Right forelimb (tissue), 1 donor: ENCODE measurements at places on chromosomes 7 and 10.

DNA sequence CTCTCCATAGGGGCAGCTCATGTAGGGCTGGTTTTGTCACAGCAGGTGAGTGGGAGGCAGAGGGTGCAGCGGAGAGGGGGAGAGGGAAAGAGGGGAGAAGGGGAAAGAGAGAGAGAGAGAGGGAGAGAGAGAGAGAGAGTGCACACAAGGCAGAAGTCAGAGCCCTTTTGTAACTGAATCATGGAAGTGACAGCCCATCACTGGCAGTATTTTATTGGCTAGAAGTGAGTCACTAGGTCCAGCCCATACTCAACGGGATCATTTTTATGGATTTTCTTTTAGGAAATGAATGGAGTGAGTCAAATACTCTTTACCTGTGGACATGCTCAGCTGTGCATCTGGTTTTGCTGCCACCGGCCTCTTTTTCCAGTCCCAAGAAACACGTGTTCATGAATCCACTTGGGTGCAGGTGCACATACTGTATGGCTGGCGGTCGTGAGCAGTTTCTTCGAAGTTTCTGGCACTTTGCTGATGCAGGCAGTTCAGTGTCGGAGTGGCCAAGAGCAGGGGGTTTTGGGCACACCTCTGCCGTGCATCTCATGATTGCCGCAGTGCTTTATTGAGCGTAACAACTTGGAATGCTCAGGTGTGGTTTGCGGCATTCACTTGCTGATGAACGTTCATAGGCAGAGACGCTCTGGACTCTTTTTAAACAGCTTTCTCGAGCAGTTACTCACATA, 40.3 kb downstream of the DOCK1 start:
- DNase-seq = no peak

- DNase-seq = no peak
Observed at GRCh38 chr7:98630149-98630548, 13.1 kb downstream of the NPTX2 start.

DNA sequence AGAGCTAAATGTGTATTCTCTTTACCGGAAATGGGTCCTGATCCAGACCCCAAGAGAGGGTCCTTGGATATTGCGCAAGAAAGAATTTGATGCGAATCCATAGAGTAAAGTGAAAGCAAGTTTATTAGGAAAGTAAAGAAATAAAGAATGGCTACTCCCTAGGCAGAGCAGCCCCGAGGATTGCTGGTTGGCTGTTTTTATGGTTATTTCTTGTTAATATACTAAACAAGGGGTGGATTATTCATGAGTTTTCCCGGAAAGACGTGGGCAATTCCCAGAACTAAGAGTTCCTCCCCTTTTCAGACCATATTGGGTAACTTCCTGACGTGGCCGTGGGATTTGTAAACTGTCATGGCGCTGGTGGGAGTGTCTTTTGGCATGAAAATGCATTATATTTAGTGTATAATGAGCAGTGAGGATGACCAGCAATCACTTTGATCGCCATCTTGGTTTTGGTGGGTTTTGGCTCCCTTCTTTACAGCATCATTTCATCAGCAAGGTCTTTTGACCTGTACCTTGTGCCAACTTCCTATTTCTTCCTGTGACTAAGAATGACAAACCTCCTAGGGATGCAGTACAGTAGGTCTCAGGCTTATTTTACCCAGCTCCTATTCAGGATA, 60.4 kb downstream of the ARL4A start:
- no peak for DNase-seq

- DNase-seq = no peak
Observed at GRCh38 chr10:28967031-28967430, 289.7 kb downstream of the BAMBI start.

DNA sequence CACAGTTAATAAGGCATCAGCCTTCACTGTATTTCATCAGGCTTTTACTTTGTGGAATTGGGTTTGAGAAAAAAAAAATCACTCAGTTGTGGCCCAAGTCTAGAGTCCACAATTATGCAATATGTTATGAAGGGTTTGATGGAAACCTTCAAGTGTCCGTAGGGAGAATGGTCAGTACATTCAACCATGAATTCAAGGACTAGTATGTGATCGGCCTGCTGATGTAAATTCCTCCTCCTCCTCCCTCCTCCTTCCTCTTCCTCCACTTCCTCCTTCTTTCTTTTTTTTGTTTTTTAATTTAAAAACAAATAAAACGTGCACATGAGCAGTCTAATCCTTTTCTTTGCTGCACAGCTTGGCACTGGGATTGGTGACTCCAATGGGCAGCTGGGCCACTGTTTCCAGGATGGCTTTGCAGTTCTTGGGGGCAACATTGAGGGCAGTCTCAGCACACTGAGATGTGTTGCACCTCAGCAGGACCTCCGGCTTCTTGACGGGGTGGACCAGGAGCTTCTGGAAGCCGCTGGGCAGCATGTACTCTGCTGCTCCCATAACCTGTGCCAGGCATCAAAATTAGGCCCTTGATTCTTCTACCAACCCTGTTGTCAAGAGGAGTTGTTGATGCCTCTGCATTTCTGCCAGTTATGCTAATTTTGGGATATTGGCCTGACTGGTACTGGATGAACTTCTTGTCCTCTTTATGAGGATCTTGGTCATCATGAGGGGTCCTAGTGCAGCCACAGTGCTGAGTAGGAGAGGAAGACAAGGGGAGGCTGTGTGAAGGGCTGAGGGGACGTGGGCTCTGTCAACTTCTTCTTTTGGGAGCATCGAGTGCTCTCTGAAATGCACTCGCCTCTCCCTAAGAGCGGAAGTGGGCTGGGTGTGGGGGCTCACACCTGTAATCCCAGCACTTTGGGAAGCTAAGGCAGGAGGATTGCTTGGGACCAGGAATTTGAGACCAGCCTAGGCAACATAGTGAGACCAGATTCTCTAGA, 9.3 kb upstream of the IL2RA start:
- DNase-seq = no peak

DNA sequence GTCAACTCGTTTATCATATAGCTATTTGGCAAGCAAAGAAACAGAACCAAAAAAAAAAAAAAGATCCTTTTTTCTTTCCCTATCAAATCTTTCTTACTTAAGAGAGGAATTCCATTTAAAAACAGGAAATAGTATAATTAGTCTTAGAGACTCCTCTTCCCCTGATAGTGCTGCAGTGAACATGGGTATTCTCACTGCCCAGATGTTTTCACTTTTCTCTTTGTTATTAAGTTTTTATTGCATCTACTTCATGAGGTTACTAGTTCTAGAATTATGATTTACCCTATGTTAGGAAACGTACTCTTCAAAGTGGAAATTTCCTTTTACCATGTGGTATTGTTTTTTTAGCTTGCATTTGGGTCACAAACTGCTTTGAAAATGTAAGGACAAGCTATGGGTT, 8.5 kb downstream of the CASP2 start:
- DNase-seq = no peak

- DNase-seq = no peak
Observed at GRCh38 chr10:3714967-3715366, 70.0 kb downstream of the KLF6 start.

- no peak for DNase-seq
Observed at GRCh38 chr10:128709686-128710085, 583.5 kb upstream of the MKI67 start.

DNA sequence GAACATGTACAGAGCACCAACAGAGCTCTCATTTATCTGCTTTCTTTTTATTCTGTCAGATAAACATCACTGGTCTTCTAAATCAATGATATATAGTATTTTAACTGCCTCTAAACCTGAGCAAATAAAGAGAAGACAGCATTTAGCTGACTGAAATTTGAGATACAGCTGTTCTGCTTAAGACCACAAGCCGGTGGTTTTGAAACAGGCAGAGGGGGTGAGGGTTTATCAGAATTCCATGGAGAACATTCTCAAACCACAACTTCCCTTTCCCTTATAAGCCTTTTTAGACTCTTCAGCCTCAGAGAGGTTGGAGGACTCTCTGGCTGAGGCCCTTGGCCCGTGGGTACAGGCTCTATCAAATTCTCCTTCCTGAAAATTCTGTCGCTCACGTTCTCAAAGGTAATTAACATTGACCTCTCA, 87.4 kb upstream of the RSU1 start:
- no peak for DNase-seq

DNA sequence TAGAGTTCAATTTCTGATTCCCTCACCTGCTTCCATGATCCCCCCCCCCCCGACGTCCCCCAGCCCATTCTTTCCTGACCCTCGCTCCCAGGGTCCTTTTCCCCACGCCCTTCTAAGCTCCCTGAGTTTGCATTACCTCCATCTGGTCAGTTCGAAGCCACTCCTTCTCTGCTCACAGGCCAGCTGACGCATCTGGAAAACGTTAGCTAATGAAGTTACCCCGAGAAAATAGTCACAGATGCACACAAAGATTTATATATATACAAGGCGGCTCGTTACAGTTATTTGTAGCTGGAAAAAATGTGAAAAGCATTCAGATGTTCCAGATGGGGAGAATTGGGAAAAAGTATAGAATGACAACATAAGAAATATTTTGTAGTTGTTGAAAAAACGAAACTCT, 630.0 kb upstream of the FOXK1 start:
- peak; percentile 74 for DNase-seq

DNA sequence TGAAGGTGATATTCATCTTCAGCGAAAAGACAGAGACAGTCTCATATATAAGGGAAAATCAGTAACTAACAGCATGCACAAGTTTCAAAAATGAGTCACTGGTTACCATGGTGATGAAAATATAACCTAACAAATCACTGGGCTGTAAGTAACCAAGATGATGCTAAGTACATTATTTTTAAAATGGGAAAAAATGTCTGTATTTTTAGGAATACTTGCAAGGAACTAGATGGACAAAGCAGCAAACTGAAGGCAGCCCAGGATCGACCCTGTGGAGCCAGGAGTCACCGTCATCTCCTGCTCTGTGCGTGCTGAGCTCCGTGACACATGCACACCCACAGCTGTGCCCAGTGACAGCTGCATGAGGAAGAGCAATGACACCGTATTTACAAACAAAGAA, 137.3 kb downstream of the ELMO1 start:
- peak; percentile 64 for DNase-seq

- DNase-seq = no peak
Observed at GRCh38 chr7:101390901-101391301, 28.2 kb downstream of the COL26A1 start.

DNA sequence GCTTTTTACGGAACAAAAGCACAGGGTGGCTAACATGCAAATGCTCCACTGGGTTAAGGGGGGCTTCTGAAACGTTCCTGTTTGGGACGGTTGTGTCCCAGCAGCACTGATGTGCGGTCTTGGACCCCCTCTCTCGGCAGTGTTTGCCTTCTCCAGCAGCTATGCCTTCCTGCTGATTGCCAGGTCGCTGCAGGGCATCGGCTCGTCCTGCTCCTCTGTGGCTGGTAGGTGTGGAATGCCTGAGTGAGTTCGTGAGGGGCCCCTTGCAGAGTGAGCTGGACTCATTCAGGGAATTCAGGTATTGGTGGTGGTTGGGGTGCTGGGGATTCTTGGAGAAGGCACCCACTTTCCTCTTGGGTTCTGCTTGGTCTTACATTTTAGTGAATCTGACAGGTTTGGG, 13.0 kb downstream of the SLC18A2 start:
- DNase-seq = no peak

GRCh38 chr10:91035650-91036292, 114.9 kb upstream of the ANKRD1 start:
- DNase-seq = no peak

DNA sequence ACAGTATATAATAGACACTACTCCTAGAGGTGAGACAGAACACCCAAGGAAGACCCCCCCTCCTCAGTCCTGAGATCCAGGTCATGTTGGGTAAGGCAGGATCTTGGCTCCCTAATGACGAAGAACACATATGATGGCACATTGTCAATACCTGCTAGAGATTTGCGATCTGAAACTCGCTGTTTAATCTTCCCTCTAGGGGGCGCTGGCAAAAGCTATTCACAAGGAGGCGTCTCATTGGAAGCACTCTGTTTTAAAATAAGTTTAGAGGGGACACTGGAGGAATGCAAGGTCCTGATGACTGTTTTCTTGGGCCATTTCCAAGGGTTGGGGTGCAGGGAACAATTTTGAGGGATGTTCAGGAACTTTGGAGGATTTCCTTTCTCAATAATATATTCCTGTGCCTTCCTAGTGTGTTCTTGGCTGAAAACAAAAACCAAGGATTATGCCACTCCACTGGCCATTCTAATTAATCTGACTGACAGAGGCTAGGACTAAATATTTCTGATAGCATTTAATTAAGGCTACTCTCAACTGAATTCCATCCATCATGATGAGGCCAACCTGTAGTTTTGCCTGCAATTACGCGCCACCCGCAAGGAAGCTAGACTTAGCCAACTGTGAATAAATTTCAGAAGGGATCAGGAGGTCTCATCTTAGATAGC, 1013.8 kb upstream of the MBL2 start:
- no peak for DNase-seq

- no peak for DNase-seq
Observed at GRCh38 chr7:28296571-28297483, 115.5 kb upstream of the CREB5 start.

GRCh38 chr10:123512901-123513775, 153.0 kb upstream of the GPR26 start:
- DNase-seq = no peak

DNA sequence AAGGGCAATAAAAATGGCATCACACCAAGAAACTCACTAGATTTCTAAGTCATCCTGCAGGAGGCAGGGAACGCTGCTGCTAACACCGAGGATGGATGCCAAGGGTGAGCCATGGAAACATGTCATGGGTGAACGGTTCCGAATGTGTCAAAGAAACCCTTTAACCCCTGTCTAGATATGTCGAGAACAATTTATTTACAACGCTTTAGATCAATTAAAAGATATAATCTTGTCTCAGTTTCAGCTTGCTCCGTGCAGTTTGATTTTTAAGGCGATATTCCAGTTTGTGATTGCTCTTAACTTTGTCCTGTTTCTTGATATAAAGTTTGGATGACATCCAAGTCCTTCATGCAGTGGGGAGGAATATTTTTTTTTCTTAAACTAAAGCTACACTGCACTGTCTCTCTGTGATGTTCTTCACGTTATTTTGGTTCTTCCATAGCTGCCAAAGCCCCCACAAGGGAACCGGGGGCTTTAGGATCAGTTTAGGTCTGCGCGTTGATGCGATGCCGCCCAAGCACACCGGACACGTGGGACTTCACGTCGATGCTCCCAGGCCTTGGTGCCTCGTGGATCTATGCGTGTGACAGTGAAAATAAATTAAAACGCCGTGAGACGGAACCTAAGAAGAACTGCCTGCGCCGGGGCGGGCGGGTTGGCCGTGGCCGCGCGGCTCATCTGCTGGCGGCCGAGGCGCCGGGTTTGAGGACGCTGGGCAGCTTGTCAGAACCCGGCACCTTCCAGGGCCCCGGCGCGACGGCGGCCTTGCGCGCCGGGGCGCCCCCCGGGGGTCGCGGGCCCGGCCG, 220.3 kb downstream of the PHTF2 start:
- DNase-seq = peak; percentile 72

DNA sequence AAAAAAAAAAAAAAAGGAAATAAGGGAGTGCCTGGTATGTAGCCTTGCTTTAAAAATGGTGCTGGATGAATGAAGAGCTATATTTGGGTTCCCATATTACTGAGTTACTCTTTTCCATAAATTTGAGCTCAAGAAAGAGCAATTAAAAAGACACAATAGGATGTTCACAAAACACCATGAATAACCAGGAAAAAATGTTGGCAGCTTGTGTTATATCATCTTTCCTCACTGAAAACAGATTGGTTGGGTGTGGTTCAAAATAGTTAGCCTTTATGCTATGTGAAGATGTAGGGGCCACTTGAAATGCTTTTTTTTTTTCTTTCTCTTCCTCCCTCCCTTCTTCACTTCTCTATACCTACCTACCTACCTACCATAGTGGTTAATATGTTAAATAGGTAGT, 256.9 kb downstream of the STK31 start:
- DNase-seq = no peak
